ENCODE measurements at places on chromosomes 4 and X.
A peak's percentile ranks its signal among the peaks of the same experiment; 100 is the strongest.

DNA sequence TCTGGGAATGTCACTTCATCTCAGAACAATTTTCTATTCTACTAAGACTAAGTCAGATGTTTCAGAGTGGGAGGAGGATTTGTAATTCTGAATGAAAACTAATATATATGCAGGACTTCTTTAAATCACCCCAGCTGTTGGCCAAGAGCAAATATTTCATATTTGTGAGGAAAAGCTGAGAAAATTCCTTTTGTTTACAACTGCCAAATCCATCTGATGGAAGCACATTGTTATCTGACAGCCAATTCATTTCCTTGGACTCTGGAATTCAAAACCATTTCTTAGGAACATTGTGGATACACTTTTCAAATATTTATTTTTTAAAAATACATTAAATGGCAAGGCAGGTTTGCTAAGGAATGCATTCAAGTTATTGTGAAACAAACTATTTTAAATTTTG is 8.0 kb downstream of the SLIT2 start:
- DNase-seq: no peak

DNA sequence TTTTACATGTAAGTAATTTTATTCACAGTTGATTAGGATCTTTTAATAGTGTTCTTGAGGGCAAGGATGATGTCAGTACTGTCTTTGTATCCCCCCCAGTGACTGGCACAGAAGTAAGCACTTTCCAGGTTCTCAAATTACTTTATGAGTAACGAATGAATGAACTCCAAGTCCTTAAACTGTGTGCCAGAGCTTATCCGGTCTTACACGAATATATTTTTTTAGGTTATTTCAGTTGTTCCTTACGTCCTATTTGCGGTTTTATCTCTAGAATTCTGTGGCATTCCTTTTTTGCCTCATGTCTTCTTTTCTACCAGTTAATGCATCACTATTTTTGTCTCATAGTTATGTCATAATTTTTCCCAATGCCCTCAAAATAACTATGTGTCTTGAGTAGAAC is 106.9 kb upstream of the MID1IP1 start:
- no peak for DNase-seq

- DNase-seq: no peak
These were observed 98.3 kb upstream of the MAML3 start for GRCh38 chr4:140252141-140252741.

DNA sequence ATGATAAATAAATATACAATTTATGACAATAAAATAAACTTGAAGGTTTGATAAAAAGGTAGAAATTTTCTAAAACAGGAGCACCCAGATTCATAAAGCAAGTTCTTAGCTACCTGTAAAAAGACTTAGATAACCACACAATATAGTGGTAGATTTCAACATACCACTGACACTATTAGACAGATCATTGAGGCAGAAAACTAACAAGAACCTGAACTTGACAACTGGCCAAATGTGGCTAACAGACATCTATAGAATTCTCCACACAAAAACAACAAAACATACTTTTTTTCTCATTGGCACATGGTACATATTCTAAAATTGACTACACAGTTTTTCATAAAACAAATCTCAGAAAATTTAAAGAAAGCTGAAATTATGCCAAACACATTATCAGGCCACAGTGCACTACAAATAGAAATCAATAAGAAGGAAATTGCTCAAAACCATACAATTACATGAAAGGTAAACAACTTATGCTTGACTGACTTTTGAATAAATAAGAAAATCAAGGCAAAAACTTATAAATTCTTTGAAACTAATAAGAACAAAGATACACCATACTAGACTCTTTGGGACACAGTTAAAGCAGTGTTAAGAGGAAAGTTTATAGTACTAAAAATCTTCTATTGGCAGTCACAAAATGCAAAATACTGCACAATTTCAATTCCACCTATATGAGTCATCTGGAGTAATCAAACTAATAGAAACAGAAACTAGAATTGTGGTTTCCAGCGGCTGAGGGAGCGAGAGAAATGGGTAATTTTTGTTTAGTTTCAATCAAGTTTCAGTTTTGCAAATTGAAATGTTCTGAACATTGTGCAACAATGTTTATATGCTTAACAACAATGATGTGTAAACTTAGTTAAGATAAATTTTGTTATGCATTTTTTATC is 925.6 kb downstream of the SH3BGRL start:
- no peak for DNase-seq

DNA sequence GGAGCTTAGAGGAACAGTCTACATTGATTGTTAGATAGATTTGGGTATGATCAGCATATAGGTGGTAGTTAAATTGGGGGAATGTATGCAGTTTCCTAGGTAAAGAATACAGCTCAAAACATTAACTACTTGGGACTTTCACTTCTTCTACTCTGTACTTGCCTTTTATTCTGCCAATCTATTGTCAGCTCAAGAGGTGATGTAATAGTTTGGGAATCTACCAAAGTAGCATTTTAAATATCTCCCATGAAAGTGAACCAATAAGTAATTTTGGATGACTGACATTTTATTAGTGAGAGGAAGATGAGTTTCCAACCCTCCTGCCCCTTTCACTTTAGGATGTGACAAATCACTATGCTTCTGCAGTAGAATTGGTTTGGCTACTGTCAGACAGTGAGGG is 43.4 kb downstream of the NUDT6 start:
- DNase-seq: no peak

DNA sequence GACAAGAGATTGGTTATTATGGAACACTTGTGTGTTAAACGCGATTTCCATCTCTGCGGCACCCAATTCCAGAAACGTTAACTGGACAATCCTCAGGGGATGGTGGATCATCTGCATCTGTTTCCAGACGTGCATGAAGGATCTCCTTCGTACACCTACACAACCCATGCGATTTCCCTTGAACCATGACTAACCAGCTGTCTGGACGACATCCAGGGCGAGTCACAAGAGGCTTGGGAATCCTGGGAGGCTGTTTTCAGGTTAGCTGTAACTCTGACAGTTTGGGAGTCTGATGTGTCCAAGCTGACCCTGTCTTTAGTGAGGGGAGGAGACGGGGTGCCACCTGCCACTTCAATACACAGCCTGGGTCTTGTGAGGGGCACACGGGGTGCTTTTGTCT is 84.5 kb downstream of the GATB start:
- no peak for DNase-seq

DNA sequence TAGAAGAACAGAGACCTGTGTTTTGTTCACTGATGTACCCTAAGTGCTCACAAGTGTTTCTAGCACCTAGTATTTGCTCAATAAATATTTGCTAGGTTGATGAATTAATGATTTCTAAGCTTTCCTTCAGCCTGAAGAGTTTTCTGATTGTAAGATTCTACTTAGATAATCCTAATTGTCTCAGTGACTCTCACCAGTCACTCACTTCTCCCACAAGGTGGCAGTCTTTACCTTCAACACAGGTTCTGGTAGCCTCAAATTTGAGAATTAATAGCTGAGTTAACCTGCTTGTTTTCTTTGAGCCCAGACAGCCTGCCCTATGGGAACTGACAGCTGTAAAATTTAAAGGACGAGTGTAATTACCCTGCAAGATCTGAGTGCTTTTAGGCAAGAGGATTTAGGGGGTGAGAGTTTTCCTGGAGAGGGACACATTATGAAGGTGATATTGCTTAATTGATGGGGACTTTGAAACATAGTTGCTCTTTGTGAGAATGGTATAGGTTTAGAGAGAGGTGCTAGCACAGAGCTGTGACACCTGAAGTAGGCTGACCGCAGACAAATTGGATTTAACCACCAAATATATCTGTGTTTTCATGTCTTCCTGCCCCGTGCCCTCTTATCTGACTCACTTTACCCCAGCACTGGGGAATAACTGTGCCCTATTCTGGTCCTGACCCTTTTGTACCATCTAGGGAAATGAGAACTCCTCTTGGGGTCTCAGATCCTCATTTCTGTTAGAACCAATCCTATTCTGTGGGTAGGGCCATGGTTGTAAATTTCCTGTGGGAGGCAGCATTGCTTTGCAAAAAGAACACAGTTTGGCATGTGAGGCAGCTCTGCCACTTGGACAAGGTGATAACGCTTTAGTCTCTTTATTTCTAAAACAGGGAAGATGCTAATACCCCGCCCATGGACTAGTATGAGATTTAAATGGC is 27.7 kb downstream of the CD38 start:
- no peak for DNase-seq

DNA sequence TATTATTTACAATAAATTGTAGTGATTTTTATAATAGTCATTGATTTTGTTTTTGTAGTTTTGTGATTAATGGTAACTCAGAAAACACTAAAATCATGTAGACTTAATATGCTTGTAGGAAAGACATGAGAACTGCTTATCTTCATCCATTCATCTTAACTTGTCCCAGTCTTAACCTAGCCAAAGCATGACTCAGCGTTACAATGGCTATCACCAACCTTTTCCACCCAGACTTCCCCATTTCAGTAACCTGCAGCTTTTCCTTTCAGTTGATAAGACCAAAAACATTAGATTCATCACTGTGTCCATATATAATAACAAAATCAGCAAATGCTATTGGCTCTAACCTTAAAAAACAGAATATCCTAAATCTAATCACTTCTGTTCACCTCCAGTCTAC is 106.2 kb upstream of the KLF8 start:
- DNase-seq: no peak

GRCh38 chr4:3283483-3283882 is 9.3 kb upstream of the RGS12 start:
- DNase-seq: no peak

DNA sequence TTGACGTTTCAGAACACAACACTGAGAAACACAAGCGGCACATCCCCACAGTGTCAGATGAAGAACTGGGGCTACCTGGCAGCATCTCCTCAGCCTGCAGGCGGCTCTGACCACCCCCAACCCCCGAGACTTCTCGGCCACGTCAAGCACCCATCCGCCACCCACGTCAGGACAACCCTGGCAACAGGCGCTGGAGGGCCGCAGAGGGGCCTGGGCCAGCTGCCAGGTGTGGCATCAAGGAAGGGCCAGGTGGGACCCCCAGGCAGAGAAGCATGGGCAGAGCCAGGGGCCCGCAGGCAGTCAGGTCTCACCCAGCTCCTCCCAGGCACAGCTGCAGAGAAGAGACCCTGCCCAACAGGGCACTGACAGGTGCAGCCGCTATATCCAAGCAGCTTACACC is 22.3 kb downstream of the GAK start:
- DNase-seq: no peak

DNA sequence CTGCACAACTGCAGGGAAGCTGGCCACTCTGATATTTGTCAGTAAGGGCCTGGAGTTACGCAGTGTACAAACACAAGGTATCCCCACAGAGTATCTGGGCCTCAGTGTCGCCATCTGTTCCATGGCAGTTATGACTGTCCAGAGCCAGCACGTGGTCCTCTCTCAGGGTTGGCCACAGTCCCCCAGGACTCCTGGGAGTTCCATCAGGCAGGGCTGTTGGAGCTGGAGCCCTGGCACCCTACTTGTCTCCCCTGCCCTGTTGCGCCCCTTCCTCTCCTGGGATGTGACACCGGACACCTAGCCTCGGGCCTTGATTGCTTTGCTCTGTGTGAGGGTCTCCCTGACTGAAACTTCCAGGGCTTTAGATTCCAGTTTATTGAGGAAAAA is 8.4 kb downstream of the HTRA3 start:
- DNase-seq: no peak

GRCh38 chrX:85108165-85108564 is 104.5 kb downstream of the APOOL start:
- DNase-seq: no peak

DNA sequence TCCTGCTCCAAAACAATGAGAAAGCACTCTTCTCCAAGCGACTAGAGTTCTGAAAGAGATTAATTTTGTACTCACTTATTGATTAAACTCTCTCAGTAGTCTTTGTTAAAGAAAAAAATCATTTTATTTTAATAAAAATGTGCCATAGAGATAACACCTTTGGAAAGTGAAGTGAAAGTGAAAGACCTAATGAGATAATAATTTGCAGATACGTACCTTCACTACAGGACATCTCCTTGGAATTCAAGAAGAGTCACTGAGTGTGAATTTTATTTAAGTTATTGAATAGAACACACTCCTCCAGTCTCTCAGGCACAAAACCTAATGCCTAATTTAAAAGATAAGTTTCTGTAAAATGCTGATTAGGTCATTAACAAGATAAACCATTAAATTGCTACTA is 1070.6 kb upstream of the GRID2 start:
- no peak for DNase-seq

GRCh38 chrX:1507511-1508463 is 29.2 kb downstream of the P2RY8 start:
- DNase-seq: no peak

- DNase-seq: no peak
These were observed 105.6 kb upstream of the PUDP start for GRCh38 chrX:7253565-7253964.

- peak; percentile 18 for DNase-seq
These were observed 58.4 kb upstream of the STS start for GRCh38 chrX:7088968-7089615.

- DNase-seq: no peak
These were observed 100.7 kb downstream of the CRLF2 start for GRCh38 chrX:1111601-1112300.

DNA sequence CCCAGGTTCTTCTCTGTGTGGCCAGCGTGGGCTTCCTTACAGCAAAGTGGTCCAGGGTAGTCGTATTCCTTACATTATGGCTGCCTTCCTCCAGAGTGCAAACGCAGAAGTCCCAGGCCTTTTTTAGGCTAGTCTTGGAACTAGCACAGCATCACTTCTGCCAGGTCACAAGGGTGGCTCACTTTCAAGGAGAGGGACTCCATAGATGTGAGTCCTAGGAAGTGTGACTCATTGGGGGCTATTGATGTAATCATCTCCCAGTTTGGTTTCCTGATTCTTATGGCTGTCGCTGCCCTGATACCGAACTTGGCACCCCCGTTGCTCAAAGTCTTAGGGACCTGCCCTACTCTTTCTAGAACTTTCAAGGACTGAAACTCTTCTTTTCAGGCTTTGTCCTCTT is 140.0 kb downstream of the DCK start:
- no peak for DNase-seq

DNA sequence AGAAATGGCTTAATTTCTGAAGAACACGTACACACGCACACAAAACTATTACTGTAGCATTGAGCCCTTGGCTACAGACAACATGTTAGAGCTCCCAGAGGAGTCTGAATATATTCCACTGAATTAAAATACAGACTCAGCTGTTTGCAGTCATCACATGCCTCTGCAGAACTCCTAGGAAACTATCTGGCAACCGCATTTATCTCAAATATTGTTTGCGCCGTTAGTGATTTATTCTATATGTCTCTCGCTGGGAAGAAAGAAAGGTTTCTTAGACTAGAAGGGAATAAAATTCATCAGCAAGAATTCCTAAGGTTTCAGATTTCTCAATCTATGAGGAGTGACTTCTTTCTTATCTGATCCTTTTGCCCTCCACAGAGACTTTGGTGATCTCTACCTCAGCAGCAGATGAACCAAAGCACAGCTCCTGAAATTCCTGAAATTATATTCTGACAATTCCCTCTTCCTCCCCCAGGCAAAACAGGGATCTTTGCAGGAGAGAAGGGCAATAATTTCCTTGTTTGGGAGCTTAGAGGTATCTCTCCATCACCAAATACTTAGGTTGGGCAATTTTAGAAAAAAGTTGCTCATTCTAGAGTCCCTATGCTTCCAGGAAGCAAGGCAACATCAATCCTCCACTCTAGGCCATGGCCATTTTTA is 199.2 kb downstream of the APBB2 start:
- DNase-seq: no peak

Measured in stimulated activated naive CD4-positive, alpha-beta T cell (primary cell).